Breast epithelium (tissue), 4 donors: ENCODE measurements at places on chromosomes 6 and 20. TPM values are rescaled to one million over a fixed set of nuclear protein-coding genes. Genes with fewer than 3 reads are reported as not detected.

Gene EBF4
- total RNA-seq: 22.0 TPM

Gene NRN1
- 8.9 TPM for total RNA-seq

Gene ESF1
- total RNA-seq: 13.8 TPM

Gene CPNE5
- total RNA-seq: 0.96 TPM

Gene DZANK1
- 2.6 TPM for total RNA-seq

Gene AVP
- not detected for total RNA-seq

Gene FHL5
- total RNA-seq: 25.0 TPM

Gene FABP7
- 2.6 TPM for total RNA-seq

Gene MAP7
- total RNA-seq: 14.2 TPM

Gene TNF
- not detected for total RNA-seq

Gene IRF4
- total RNA-seq: 13.0 TPM

Gene MTFR2
- 0.73 TPM for total RNA-seq

Gene SNX5
- total RNA-seq: 122 TPM

Gene TMEM170B
- total RNA-seq: 15.2 TPM

Gene EPHA7
- total RNA-seq: 0.66 TPM

Gene PROKR2
- not detected for total RNA-seq

Gene HSPA12B
- total RNA-seq: 9.3 TPM

Gene C20orf141
- not detected for total RNA-seq

Gene TAGAP
- 4.1 TPM for total RNA-seq

Gene EYA4
- 0.44 TPM for total RNA-seq

Gene BACH2
- 6.2 TPM for total RNA-seq

Gene PACRG
- 4.6 TPM for total RNA-seq

Gene PTCRA
- not detected for total RNA-seq

Gene SSTR4
- total RNA-seq: not detected

Gene MEI4
- total RNA-seq: not detected

Gene LHFPL5
- not detected for total RNA-seq
